ENCODE measurements at places on chromosomes 1 and 21.

GRCh38 chr1:50966991-50967390 lies 3.1 kb upstream of the CDKN2C start:
- DNase-seq: no peak

DNA sequence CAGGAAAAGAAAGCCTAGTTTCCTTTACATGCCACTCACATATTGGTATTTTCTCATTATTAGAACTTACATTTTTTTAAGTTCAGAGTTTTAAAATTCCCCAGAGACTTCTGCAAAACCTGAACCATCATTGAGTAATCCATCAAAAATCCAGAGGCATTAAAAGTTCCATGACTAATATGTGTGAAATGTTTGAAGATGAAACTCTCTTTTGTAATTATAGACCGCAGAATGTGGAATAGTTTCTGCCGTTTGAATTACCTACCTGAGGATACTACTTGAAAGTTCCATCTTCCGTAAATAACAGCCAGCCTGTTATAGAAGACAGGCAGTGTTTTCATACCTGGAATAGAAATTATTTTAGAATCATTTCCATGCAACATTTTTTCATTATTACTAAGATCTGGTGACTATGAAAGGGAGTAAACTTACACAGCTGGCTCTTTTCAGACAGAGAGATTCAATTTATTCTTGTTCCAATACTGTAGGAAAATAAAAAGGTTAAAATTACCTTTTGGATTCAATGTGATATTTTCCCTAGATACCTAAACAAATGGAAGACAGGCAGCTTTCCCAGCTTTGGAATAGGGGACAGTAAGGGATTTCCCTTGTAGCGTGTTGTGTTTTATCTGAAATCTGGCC lies 131.4 kb downstream of the ST6GALNAC5 start:
- DNase-seq: no peak

DNA sequence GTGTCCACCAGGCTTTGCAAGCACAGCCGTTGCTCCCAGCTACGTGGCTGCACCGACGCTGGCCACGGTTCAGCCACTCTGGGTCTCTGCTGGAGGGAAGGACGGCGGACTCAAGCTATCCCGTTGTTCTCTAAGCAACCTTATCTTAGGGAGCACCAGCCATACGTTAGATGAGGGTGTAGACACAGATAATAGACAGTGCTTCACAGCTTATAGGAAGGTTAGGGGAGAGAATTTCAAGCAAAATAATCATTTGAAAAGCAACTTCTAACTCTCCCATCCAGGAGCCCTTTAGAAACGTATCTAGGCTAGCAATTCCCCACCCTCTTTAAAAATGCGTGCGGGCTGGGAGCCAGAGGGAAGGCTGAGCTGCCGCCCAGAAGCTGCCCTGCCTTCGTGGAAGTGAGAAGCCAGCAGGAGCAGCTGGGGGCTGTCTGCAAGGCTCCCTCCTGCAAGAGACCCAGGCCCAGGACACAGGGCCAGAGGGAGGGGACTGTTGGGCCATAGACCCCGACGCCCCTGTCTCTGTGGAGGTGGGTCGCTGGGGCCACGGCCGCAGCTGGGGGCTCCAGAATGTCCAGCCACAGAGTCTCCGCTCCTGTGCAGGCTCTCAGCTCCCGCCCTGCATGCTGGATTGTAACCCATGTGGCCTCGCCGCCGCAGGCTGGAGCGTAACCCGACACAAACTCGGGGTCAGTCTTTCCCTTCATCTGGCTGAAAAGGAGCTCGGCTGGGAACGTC lies 31.2 kb upstream of the COL6A2 start:
- peak; percentile 11 for DNase-seq

DNA sequence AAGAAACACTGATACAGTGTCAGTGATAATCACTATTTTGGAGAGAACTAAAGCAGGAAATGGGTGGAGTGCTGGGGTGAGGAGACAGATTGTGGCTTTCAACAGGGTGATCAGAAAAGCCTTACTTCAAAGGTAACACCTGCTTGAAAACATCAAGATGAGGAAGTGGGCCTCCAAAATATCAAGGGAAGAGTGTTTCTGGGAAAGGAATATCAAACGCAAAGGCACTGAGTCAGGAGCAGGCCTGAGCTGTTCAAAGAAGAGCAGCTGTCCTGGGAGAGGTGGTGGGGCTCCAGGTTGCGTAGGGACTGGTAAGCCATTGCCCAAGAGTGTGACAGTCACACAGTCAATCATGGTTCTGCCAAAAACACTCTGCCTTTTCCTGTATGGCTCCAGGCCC lies 47.1 kb upstream of the ATP1A1 start:
- peak; percentile 48 for DNase-seq
